ENCODE measurements at places on chromosomes 12 and 14.
A peak's percentile ranks its signal among the peaks of the same experiment; 100 is the strongest.

- no peak for DNase-seq
Measured at GRCh38 chr14:61280092-61280525, 1.0 kb downstream of the TMEM30B start.

DNA sequence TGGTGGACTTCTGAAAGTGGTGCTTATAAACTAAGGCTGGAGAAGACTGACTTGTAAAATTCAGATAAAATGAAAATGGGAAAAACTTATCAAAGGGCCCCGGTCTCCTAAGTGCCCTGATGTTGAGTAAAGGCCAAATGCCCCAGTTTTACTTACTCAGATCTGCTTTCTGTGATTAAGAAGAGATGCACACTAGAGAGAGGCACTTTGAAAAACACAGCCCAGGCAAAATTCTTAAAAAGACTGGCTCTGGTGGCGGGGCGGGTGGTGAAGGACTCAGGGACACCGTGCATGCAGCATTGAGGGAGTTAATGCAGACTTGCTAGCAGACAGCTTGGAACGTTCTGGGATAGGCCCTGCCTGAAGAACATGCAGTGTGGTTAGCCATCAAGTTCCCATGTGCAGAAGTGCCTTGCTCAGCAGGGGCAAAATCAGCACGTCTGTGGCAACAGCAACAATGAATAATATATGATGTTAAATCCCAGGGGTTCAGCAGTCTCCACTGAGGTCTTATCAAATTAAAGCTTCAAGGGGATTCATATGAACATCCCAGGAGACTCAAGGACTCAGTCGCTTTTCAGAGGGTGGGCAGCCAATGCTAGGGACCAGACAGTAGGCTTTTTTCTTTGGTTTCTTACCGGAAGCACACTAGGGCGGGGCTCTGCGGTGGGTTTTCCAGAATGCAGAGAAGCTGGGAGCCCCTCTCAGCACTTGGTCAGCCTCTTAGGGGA, 105.0 kb downstream of the DAD1 start:
- DNase-seq = no peak

DNA sequence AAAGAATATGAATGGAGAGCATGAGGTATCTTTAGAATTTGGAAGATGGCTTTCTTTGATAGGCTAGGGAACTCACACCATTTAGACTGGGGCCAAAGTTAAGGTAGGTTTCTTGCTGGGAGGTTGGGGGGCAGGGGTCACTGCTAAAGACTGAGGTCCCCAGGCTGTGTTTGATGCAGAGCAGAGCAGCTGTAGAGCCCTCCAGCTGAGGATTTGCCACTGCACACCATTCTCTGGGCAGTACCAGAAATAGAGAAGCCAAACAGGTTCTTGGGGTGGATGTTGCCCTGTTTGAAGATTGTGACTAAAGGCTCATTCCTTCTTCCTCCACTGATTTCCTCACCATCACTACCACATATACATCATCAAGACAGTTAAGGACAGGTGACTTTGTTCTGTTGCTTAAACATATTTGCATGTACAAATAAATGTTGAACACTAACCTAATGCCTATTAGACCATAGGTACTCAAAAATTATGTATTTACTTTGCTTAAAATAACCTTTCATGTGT, 7.9 kb downstream of the NTF3 start:
- DNase-seq = no peak

DNA sequence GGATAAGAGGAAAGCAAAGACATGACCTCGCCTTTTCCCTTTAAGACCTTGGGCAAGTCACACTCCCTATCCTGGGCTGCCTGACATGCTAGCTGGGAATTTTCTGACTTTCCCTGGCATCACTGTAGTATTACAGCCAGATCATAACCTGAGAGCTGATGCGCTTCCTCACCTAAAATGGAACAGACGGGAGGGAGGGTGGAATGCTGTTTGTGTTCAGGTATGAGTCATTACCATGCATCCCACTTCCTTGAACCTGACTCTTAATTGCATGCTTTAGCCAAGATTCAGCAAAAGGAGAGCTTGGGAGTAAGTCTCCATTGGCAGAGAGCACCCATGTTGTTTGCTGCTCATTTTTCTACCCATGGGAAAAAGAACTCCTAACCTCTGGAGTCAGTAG, 156.5 kb downstream of the KCNK10 start:
- no peak for DNase-seq

GRCh38 chr12:1920436-1920835, 2.0 kb upstream of the CACNA2D4 start:
- no peak for DNase-seq

DNA sequence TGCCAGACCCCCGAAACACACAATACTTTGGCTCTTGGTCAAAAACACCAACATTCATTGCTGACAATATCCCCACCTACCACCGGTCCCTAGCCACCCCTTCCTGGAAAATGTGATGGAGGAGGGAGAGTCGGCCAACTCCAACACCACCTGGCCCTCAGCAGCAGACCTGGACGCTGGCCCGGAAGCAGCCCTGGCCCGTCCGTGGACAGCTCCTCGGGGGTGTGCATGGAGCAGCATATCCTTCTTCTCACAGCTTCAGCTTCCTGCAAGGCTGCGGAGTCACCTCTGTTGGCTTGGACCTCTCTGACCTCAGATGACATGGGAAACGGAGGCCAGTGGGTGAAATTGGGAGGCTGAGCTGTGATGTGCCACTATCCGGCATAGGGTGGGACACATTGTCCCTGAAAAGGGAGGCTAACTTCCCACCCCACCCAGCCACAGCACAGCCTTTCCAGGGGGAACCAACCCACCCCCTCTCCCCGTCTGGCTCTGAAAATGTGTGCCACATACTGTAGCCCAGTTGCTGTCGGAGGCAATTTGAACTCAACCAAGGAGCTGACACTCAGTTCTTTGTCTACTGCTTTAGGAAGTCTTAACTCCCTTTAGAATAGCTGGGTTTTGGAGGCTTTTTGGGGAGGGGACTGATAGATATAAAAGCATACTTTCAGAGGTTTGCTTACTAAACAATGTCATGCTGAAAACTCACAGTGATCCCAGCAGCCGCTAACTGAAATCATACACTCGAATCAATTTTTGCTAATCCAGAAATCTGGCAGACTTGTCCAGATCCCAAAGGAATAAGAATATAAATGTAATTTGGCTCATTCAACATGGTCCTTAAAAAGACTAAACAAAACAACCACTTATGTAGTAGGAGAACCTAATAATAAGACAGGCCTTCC, 43.1 kb upstream of the LTA4H start:
- peak; percentile 26 for DNase-seq

DNA sequence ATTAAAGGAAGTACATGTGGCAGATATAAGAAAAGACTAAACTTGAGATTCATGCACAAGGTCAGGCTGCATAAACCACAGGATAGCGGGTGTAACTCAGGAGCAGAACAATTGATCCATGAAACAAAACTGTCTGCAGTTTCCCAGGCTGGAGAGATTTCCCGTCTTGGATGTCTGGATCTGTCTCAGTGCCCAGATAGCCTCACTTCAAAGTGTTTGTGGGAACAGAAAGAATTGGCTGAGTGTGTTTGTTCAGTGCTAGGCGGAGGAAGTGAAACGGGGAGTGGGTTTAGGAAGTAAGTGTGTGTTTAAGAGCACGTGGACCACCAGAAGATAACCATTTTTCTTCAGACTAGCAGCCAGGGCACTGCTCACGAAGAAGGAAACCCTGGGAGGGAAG, 1.4 kb upstream of the RNASE10 start:
- DNase-seq = no peak

DNA sequence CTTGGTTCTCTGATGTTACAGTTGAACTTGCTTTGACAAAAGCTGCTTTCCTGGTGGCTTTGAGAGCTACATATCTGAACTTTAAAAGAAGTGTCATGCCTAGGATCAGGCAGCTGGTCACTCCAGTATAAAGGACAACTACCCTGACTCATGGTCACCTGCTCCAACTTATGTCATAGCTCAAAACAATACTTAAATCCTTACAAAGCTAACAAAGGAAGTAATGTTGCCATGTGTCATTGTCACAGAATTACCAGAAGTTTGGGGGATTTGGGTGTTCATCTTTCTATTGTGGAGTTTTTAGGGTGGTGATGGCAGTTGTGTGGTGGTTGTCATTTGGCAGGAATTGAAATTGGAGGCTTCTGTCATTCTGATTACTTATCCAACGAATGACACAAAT, 1.8 kb upstream of the TCP11L2 start:
- DNase-seq = no peak

GRCh38 chr12:121578230-121579189, 2.3 kb downstream of the KDM2B start:
- no peak for DNase-seq

- no peak for DNase-seq
Measured at GRCh38 chr14:77189479-77189878, 7.9 kb downstream of the TMEM63C start.

GRCh38 chr12:108308395-108309085, 30.6 kb downstream of the CMKLR1 start:
- no peak for DNase-seq

DNA sequence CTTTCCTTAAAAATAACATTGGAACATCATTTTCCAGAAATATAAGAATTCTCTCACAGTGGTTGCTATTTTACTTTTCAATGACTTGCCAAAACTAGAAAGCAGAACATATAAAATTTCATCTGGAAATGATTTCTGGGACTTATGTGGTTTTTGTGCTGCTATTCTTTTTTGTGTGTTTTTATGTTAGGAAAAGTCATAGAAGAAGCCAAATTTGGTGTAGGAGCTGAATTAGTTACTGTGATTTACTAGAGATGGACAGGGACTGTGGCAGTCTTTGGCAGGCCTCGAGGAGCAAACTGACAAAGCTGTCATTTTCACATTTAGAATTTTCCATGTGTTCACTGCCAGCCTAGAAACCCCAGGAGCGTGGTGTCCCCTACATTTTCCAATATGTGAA, 38.3 kb upstream of the LDHB start:
- DNase-seq = no peak

DNA sequence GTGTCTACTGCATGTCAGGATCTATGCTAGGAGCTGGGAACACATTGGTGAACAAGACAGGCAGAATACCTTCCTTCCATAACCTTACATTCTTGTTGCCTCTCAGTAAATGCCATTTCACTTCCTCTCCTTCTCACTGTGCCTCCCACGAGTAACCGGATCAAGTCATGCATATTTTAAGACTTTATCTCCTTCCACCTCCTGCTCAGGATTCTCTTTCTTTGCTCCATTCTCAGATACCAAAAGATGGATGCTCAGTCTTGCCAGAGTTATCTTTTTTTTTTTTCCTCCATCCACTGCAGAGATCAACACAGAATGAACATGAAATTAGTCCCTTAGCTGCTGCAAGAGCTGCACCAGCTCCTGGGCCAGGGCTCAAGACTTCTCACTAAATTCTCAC, 20.0 kb upstream of the APPL2 start:
- DNase-seq = no peak

GRCh38 chr12:38328306-38328895, 11.8 kb downstream of the ALG10B start:
- DNase-seq = peak; percentile 25

DNA sequence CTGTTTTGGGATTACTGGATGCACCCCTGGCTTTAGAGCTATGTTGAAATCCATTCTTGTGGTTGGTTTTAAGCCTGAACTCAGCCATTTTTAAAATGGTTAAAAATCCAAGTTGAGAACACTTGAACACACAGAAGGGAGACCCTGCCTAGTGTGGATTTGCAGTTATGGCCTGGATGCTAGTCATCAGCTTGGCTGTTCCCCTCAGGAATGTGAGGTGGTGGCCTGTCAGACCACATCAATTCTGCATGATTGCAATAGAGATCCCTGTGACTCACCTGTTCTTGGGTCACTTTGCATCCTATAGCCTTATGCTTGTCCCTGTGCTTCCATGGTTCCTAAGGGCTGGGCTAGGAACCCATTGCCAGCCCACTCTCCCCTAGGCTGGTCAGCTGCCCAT, 454.1 kb downstream of the ATP23 start:
- DNase-seq = no peak

DNA sequence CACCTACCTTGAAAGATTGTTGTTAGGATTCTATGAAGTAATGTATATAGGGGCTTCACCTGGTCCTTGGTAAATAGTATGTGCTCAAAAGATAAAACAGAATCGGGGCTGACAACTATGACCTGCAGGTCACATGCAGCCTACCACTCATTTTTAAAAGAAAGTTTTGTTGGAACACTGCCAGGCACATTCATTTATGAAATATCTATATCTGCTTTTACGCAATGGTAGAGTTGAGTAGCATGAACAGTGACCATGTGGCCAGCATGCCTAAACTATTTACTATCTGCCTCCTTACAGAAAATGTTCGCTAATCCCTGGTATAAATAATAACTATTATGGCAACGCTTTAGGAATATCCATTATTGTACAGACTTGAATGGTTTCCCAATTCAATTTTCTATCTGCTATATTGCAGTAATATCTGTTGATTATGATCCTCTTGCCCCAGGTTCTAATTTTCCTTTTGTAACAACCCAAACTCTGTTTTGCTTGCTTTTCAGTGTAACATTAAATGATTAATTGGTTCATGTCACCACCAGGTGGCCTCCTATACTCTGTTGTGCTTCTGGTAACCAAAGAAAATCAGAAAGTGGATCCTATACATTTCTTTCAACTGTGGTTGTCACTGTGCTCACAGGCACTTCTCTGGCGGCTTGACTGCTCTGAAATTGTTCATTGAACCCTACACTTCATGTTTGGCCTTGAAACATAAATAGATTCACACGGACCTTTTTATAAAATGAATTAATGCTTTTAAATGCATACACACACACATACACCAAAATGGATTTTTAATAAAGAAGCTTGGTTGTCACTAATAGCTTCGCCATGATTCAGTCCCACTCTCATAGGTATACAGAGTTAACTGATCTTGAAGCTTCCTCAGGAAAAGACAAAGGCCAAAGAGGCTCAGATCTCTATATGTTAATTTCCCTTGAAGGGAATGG, 227.7 kb upstream of the NPAS3 start:
- peak; percentile 79 for DNase-seq

- no peak for DNase-seq
Measured at GRCh38 chr12:79874665-79875064, 60.2 kb downstream of the PPP1R12A start.

GRCh38 chr12:95829395-95829794, 29.4 kb upstream of the SNRPF start:
- no peak for DNase-seq

DNA sequence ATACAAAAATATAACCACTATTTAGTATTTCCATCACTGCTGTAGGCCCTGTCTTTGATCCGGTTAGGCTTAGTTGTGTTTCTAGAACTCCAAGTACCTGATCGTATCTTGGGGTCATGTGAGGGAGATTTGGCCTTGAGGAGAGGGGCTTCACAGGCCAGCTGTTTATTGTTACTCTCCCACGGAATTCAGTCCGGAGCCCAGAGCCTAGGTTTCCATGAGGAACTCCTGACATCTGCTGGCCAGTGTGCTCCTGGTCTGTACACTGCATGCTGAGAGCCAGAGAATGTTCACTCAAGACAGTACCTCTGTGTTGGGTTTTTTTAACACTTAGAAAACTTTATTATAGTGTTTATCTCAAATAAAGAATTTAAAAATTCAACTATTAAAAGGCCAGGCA, 341.0 kb upstream of the TMEM132C start:
- DNase-seq = peak; percentile 29

DNA sequence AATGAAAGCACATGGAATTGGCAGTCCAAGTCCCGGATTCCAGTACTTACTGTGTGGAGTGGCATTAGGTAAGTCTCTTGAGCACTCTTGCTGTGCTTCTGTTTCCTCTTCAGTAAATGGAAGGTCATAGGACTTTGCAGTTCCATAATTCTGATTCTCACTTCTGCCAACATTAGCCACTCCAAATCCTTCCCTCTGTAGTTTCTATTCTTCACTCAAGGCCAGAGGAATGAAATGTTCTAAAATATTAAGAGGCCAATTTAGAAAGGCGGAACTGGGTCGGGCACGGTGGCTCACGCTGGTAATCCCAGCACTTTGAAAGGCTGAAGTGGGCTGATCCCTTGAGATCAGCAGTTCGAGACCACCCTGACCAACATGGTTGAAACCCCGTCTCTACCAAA, 19.8 kb upstream of the SLC5A8 start:
- DNase-seq = no peak
